ENCODE measurements at places on chromosomes 5 and 9.

GRCh38 chr5:156473269-156473908 lies 146.4 kb downstream of the SGCD start:
- peaks cover 4% of the 10 kb centered on the region for H3K27me3 ChIP-seq
- no peaks in the 10 kb centered on the region for H3K4me1 ChIP-seq
- no peak overlapping the region for H3K27ac ChIP-seq

GRCh38 chr9:134842321-134842720 lies 38.3 kb upstream of the FCN2 start:
- H3K4me3 ChIP-seq, result no peak overlapping the region
- no peak overlapping the region for H3K27ac ChIP-seq
- no peaks in the 10 kb centered on the region for H3K27me3 ChIP-seq

GRCh38 chr9:109914280-109915027 lies 134.5 kb downstream of the PALM2AKAP2 start:
- no peaks in the 10 kb centered on the region for H3K27me3 ChIP-seq
- H3K4me3 ChIP-seq, result no peak overlapping the region
- peaks cover 29% of the 10 kb centered on the region for H3K4me1 ChIP-seq
- H3K36me3 ChIP-seq, result no peaks in the 10 kb centered on the region
- no peak for DNase-seq
- no peak overlapping the region for H3K27ac ChIP-seq

GRCh38 chr5:172223901-172224873 lies 30.2 kb downstream of the EFCAB9 start:
- H3K36me3 ChIP-seq, result peaks cover 68% of the 10 kb centered on the region
- peaks cover 2% of the 10 kb centered on the region for H3K27me3 ChIP-seq
- H3K4me1 ChIP-seq, result peaks cover 38% of the 10 kb centered on the region
- peak; percentile 37 for DNase-seq
- H3K4me3 ChIP-seq, result peak overlapping the region; percentile 15

- no peaks in the 10 kb centered on the region for H3K36me3 ChIP-seq
- H3K4me3 ChIP-seq, result no peak overlapping the region
- H3K27ac ChIP-seq, result no peak overlapping the region
- H3K4me1 ChIP-seq, result no peaks in the 10 kb centered on the region
- no peak for DNase-seq
Observed at GRCh38 chr9:106112935-106113334, 418.6 kb downstream of the TMEM38B start.

DNA sequence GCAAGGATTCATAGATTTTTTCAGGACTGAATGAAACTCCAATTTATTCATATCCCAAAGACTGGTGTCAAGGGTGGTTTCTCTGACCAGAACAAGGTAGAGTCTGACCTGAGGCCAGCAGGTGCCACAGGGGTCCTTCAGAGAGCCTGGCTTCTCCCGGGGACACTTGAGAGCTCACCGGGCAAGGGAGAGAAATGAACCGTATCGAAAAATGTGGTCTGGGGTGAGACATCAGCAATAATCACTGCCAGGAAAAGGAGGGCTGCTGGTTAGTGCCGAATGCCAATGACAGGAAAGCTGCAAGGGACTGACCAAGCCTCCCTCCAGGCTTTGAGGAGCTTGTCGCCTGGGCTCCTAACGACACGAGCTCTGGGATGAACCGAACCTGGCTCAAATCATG lies 142.7 kb downstream of the TTLL11 start:
- H3K4me1 ChIP-seq, result no peaks in the 10 kb centered on the region
- no peaks in the 10 kb centered on the region for H3K27me3 ChIP-seq
- H3K36me3 ChIP-seq, result no peaks in the 10 kb centered on the region
- DNase-seq, result no peak
- no peak overlapping the region for H3K27ac ChIP-seq
- H3K4me3 ChIP-seq, result no peak overlapping the region

DNA sequence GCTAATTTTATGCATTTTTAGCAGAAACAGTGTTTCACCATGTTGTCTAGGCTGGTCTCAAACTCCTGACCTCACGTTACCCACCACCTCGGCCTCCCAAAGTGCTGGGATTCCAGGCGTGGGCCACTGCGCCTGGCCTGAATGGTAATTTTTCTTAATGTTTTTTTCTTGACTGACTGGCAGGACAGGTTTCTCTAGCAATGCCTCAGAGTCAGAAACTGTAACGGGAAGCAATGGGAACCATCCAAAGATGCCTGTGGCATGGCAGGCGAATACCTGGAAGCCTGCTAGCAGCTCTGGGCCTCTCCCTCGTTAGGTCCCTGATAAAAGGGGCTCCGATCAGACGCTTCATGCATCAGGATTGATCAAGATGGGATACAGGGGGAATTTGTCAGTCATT lies 639.2 kb downstream of the NR2F1-AS1 start:
- no peak overlapping the region for H3K4me3 ChIP-seq
- no peak overlapping the region for H3K27ac ChIP-seq
- H3K36me3 ChIP-seq, result no peaks in the 10 kb centered on the region

DNA sequence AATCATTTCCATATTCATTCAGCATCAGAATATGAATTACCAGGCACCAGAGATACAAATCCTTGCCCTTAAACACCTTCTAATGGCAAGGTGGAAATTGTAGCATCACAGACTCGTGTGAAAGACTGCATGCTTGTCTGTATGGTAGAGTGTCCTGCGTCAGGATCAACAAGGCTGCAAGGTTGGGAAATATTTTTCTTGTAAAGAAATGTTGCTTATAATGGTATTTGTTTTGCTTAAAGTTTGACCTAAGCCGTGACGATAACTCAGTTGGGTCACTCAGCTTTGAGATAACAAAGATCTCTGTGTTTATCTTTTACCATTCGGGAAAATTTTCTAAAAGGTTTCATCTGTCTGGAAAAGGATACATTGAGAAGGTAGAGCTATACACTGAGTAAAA lies 87.6 kb downstream of the BASP1 start:
- DNase-seq, result no peak
- no peaks in the 10 kb centered on the region for H3K36me3 ChIP-seq
- no peak overlapping the region for H3K4me3 ChIP-seq
- H3K27ac ChIP-seq, result no peak overlapping the region
- no peaks in the 10 kb centered on the region for H3K27me3 ChIP-seq
- H3K4me1 ChIP-seq, result no peaks in the 10 kb centered on the region

DNA sequence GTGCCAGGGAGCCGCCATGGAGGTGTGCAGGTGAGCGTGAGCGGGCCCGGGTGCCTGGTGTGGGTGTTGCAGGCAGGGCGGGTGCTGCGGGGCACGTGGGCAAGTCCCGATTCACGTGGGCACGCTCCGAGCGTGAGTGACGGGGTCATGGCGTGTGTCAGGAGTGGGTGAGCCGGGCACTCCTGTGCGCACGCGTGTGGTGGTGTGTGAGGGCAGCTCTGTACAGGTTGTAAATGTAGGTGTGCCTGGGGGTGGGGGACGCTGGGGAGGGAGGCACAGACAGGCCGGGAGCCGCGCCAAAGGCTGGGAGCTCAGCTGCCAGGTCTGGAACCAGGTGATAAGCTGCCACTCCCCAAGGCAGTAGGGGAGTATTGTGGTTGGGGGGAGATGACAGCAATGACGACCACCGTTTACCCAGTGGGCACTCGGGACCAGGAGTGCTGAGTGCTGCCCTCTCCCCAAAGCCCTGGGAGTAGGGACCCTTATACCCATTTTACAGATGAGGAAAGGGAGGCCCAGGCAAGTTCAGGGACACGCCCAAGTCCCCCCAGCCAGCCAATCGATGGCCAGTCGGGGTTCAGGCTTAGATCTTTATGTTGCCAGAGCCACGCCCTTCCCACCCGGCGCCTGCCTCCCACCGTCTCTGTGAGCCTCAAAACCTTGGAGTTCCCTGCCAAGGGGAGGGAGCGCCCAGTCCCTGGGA lies 9.6 kb downstream of the NCS1 start:
- H3K4me1 ChIP-seq, result no peaks in the 10 kb centered on the region
- no peak overlapping the region for H3K4me3 ChIP-seq
- no peak overlapping the region for H3K27ac ChIP-seq
- H3K27me3 ChIP-seq, result no peaks in the 10 kb centered on the region
- H3K36me3 ChIP-seq, result no peaks in the 10 kb centered on the region
- no peak for DNase-seq

DNA sequence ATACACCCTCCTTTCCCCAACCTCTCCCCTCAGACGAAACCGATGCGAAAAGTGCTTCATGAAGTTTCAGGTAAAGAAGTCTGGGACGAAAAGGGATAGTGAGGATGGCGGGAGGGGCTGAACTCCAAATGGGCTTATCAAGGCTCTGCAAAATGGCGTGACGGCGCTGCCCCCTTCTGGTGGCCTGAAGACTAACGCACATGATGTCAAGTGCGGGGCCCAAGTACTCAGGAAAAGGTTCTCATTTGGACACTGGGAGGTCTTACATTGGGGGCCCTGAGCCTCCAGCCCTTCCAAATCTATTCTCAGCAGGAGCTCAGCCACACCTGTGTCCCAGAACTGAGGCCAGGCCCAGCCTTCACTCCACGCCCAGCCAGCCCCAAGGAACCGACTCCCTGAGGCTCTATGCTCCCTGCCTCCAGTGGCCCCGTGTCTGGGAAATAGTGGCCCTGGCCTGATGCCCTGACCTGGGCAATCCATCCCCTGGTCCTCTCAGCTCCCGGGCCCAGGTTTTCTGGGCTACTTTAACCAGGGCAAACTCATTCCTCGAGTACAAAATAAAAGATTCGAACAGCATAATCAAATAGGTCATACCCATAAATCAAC lies 119.9 kb downstream of the KCNIP1 start:
- peak; percentile 34 for DNase-seq
- H3K27ac ChIP-seq, result no peak overlapping the region
- no peak overlapping the region for H3K4me3 ChIP-seq

DNA sequence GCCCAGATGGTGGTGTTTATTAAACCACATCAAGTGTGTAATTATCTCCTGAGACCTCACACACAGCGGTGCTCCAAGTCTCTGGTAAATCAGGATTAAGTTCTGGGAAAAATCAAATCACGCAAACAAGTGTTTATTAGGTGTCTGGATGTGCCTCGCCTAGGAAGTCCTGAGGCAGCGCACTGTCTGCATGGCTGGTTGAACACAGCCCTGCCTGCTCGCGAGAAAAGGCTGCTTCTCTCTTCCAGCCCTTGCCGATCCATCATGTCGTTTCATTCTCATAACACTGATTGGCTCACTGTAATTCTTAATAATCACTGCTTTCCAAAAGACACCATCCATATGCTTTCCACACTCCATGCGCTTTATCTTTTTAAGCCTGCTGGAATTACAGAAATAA lies 229.6 kb upstream of the DAP start:
- no peak overlapping the region for H3K27ac ChIP-seq
- H3K4me1 ChIP-seq, result peaks cover 7% of the 10 kb centered on the region
- H3K27me3 ChIP-seq, result no peaks in the 10 kb centered on the region
- DNase-seq, result no peak

DNA sequence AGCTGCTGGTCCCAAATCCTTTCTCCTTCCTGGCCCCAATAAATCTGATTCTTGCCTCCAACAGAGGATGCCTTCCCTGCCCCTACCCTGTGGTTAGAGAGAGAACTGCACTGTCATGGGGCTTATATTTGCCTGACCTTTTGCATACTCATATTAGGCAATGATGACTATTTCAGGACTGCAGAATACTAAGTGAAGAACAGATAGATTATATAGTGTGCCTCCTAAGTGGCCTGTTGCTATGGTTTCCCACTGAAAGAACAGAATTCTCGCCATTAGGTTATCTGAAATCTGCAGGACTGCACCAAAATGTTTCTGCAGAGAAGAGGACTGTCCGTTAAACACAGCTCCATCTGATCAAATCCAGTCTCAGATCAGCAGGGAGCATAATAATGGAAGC lies 87.3 kb upstream of the CCNG1 start:
- no peak for DNase-seq
- peaks cover 1% of the 10 kb centered on the region for H3K27me3 ChIP-seq
- H3K4me3 ChIP-seq, result no peak overlapping the region

- peaks cover 6% of the 10 kb centered on the region for H3K27me3 ChIP-seq
- no peaks in the 10 kb centered on the region for H3K4me1 ChIP-seq
- H3K27ac ChIP-seq, result no peak overlapping the region
- DNase-seq, result no peak
- H3K4me3 ChIP-seq, result no peak overlapping the region
Observed at GRCh38 chr9:71120501-71121247, 747 bp downstream of the TRPM3 start.

- no peak for DNase-seq
- peaks cover 8% of the 10 kb centered on the region for H3K27me3 ChIP-seq
- H3K27ac ChIP-seq, result no peak overlapping the region
- H3K4me1 ChIP-seq, result no peaks in the 10 kb centered on the region
Observed at GRCh38 chr5:115758356-115758755, 58.1 kb downstream of the CDO1 start.

DNA sequence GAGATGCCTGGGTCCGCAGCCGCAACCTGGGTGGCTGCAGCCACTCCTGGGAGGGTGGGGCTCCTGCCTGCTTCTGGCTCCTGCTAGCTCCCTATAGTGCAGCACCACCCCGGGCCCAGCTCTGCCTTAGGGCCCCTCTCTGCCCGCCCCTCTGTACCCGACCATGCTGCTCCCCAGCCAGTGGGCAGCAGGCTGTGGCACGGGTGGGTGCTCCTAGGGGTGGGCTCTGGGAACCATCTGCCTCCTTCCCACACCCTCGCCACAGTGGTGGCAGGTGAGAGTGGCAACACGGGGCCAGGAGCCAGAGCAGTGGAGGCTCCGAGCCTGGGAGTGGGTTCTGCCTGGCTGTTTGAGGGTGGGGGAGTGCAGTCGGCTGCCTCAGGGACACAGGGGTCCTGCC lies 7.8 kb upstream of the MTMR12 start:
- no peaks in the 10 kb centered on the region for H3K27me3 ChIP-seq
- peaks cover 5% of the 10 kb centered on the region for H3K36me3 ChIP-seq
- no peak for DNase-seq
- H3K4me3 ChIP-seq, result no peak overlapping the region

DNA sequence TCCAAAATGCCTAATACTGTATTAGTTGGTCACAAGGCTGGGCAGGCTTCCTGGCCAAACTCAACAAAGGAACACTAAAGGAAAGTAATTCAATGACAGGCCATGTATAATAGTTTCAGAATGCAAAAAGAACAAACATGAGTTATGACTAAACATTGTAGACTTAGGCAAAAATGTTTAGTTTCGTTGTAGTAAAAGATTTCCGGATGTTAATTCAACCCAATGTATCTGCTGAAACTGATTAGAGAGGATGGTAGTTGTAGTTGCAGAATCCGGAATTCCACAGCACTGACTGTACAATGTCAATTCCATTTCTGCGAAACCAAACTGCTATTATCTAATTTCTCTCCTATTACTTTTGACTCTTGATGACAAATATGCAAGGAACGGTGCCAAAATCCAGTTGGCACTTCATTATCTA lies 117.9 kb upstream of the FST start:
- no peak overlapping the region for H3K27ac ChIP-seq
- no peaks in the 10 kb centered on the region for H3K36me3 ChIP-seq
- H3K27me3 ChIP-seq, result no peaks in the 10 kb centered on the region
- no peaks in the 10 kb centered on the region for H3K4me1 ChIP-seq

- no peaks in the 10 kb centered on the region for H3K36me3 ChIP-seq
- H3K4me1 ChIP-seq, result peaks cover 10% of the 10 kb centered on the region
- no peak overlapping the region for H3K27ac ChIP-seq
- no peaks in the 10 kb centered on the region for H3K27me3 ChIP-seq
- DNase-seq, result no peak
- no peak overlapping the region for H3K4me3 ChIP-seq
Observed at GRCh38 chr9:124814164-124814535, 37.2 kb downstream of the OLFML2A start.

GRCh38 chr9:19162956-19163355 lies 35.7 kb upstream of the PLIN2 start:
- DNase-seq, result no peak
- H3K4me3 ChIP-seq, result no peak overlapping the region
- H3K36me3 ChIP-seq, result no peaks in the 10 kb centered on the region
- no peak overlapping the region for H3K27ac ChIP-seq

- H3K27ac ChIP-seq, result no peak overlapping the region
- H3K27me3 ChIP-seq, result no peaks in the 10 kb centered on the region
- H3K4me1 ChIP-seq, result no peaks in the 10 kb centered on the region
- no peaks in the 10 kb centered on the region for H3K36me3 ChIP-seq
- H3K4me3 ChIP-seq, result no peak overlapping the region
Observed at GRCh38 chr5:89293810-89294209, 410.8 kb upstream of the MEF2C start.
